ENCODE measurements at places on chromosomes 6 and 20. TPM values are rescaled to one million over a fixed set of nuclear protein-coding genes. Genes with fewer than 3 reads are reported as not detected.

DNA sequence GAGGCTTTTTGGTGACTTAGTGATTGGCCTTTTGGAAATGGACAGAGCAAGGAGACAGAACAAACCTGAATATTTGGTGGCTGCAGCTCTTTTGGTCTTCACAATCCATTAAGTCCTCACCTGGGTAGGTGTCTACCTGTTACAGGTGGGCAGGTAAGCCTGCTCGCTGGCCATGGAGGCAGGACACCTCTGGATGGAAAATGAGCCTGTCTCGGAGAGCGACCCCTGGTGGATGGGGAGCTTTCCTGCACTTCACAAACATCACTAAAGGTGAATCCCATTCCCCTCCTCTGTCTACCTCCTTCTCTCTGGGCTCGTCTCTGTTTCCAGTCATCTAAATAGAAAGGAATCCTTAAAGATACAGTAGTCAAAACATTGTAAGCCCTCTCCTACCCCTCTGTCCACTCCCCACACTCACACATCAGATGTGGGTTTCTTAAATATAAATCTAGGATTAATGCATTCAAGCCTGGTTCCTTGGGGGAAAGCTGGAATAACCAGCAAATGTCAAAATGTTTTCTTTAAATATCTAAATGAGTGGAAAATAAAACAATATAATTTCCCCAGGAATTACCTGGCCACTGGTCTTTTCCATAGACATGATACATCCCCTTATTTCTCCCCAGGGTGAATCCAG lies 304.9 kb downstream of the CDH26 start:
- no peak for DNase-seq

GRCh38 chr6:135085700-135086413 lies 31.2 kb upstream of the HBS1L start:
- DNase-seq: no peak

The C6orf58 gene
- total RNA-seq: not detected

GRCh38 chr20:61666471-61666832 lies 399.2 kb downstream of the TAF4 start:
- no peak for DNase-seq

The NRSN1 gene
- not detected for total RNA-seq

DNA sequence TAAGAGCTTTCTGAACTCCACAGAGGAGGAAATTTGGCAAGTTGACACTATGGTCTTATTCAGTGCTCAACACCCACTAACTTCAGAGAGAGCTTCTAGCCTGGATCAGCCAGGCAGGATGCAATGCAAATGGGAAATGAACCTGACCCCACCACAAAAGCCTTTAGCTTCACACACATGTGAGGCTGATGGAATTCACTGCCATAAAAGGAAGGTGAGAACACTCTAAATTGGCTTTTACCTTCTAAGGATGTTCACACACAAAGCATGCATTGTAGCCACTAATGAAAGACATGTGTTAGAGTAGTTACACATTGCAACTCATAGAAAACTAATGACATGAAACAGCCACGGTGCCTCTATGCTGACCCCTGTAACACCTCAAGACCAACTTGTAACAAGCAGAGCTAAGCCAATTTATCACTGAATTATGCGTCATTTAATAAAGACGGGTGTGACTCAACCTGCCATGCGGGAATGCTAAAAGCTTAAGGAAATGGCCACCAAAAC lies 262.1 kb downstream of the HACE1 start:
- no peak for DNase-seq

The BEND6 gene
- total RNA-seq: 0.53 TPM

The CDH26 gene
- total RNA-seq: not detected

The CTAGE9 gene
- 0.05 TPM for total RNA-seq

The GFRAL gene
- total RNA-seq: not detected

DNA sequence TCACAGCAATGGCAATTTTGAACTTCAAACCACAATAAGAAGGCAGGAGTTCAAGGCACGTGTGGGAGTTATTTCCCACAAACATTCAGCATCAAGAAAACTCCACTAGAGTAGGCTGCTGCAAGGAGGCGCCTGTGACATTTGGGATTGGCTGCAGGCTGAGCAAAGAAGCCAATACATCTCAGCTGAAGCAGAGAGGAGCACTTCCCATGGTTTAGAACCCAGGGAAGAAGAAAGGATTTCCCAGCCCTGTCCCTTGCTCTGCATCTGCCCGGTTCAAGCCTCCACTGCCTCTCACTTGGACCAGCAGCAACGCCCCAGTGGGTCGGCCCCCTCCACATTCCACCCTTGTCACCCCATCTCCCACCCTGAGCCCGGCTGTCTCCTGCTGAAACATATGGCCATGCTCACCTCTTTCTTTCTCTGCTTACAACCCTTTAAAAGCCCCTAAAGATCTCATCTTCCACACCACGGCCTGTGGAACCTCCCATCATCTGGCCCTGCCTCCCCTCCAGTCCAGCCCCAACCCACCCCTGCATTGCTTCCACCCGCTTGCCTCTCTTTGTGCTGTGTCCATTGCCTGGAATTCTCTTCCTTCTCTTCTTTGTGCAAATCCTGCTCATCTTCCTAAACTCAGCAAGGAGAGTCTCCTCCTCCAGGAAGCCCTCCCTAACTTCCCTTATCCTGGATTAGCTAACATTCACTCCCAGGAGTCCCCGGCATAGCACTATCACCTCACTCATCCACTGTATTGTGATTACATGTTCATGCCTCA lies 128.3 kb downstream of the ANKRD60 start:
- DNase-seq: no peak

The ASIP gene
- not detected for total RNA-seq

The LY86 gene
- not detected for total RNA-seq

DNA sequence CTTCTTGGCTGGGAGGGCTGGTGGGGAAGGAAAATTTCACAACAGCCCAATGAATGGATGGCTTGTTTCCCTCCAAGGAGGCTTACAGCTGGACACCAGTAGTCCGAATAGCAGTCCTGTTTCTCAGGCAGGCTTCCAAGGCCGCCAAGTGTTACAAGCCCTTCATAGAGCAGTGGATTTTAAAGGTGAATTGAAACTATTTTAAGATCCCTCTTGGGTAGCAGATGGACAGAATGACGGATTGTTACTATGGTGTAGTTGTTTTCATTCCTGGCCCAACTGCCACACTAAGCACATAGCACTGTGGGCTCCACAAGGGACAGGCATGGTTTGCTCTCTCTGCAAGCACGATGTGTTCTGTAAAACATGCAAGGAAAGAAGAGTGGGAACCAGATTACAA lies 203.3 kb upstream of the TAB2 start:
- DNase-seq: no peak

DNA sequence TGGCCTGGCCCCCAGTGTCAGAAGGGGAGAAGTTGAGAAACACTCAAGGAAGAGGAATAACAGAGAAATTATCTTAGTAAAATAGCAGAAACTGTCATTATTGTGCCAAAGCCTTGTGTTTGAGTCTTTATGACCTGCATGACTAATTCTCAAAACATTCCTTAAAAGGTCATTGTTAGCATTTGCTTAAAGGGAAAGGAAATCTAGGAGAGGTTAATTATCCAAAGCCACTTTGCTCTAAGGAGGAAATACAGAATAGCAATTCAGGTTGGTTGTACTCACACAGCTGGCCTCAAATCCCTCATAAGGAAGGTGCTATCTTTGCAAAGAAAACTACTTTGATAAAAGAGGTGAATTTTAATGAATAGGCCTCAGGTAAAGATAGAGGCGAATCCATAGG lies 516.7 kb downstream of the CBLN4 start:
- DNase-seq: no peak

DNA sequence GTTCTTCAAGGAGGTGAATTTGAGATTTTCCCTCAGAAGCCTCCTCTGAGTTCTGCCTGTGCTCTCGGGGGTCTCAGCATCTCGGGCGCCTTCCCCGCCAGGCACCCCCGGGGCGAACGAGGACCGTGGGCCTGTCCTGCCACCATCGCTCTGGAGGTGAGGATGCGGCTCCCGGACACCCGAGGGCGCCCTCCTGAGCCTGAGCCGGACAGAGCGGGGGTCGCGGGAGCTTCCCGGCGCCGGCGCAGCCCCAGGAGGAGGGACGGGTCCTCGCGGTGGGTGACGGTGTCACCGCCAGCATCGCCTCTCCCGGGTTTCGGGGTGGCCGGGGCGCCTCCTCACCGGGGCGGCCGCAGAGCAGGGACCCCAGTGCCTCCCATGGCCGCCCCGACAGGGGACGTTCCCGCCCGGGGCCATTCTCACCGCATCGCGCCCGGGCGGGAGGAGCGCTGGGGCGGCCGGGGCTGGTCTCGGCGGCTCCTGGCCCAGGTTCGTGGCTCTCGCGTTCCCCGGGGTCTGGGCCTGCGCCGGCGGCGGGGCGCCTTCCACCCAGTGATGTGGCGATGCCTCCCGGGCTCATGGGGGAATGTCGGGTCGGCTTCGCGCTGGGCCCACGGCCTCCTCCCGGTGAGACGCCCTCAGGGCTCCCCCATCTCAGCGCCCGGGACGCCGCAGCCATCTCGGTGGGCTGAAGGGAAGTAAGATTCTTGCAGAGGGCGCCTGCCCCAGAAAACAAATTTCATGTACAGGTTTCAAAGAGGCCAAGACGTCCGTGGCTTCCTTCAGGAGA lies 210.5 kb downstream of the ERMARD start:
- DNase-seq: no peak

The SLC35F1 gene
- not detected for total RNA-seq

- no peak for DNase-seq
Measured at GRCh38 chr20:10505827-10506226, 70.7 kb downstream of the SLX4IP start.

- DNase-seq: no peak
Measured at GRCh38 chr20:15561070-15561569, 1012.1 kb downstream of the KIF16B start.

GRCh38 chr6:118869350-118869749 lies 24.6 kb upstream of the ASF1A start:
- DNase-seq: no peak

- DNase-seq: no peak
Measured at GRCh38 chr6:158487495-158487894, 72.4 kb upstream of the TMEM181 start.

The PRDM1 gene
- total RNA-seq: 3.8 TPM

The BFSP1 gene
- 6.4 TPM for total RNA-seq

GRCh38 chr20:34892671-34893070 lies 16.3 kb downstream of the ACSS2 start:
- no peak for DNase-seq

DNA sequence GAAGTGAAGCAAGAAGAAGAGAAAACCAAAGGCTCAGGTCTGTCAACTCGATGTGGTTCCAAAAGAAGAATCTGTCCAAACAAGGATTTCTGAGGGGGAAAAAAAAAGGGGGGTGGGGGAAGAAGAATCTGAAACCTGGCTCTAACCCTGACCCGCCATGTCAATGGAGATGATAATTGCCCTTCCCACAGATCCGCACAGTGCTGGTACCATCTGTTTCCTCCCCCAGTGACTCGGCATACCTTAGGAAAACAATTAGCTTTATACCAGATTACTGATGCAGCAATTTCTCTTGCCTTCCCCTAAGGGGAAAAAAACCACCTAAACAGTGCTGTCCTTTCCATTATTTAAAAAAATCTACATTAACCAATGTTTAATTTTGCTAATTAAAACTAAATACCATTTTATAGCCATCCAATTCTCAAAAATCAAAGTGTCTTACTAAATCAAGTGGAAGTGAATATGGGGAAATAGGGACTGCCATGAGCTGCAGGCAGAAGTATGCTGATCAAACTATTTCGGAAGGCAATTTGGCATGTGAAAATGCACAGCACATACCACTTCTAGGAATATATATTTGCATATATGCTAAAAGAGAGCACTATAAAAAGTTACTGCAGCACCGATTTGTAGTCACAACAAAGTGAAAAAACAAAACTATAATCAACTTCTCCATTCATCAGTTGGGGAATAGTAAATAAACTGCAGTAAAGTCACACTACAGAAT lies 46.8 kb downstream of the MAP7 start:
- no peak for DNase-seq

Measured in glomerular endothelial cell (primary cell).